ENCODE measurements at places on chromosomes 16 and 17. TPM values are rescaled to one million over a fixed set of nuclear protein-coding genes. Genes with fewer than 3 reads are reported as not detected.

LITAFD gene
- total RNA-seq = not detected

KRTAP9-4 gene
- not detected for total RNA-seq

SLC6A2 gene
- 22.6 TPM for total RNA-seq

MKS1 gene
- total RNA-seq = 13.3 TPM

EIF4A3 gene
- 91.3 TPM for total RNA-seq

WNT9B gene
- total RNA-seq = 1.1 TPM

HOXB7 gene
- 14.9 TPM for total RNA-seq

RDM1 gene
- not detected for total RNA-seq

DNAI2 gene
- total RNA-seq = not detected

PRSS33 gene
- total RNA-seq = not detected

VAMP2 gene
- total RNA-seq = 139 TPM

COPS3 gene
- total RNA-seq = 44.5 TPM

MPV17L gene
- 18.3 TPM for total RNA-seq

EEF2K gene
- total RNA-seq = 14.0 TPM

CCL17 gene
- not detected for total RNA-seq

SPNS3 gene
- 10.5 TPM for total RNA-seq

C1QL1 gene
- 1.5 TPM for total RNA-seq

KRTAP29-1 gene
- total RNA-seq = not detected

CXCL16 gene
- 50.1 TPM for total RNA-seq

PLCG2 gene
- 4.8 TPM for total RNA-seq

KRT32 gene
- not detected for total RNA-seq

PRAC2 gene
- total RNA-seq = not detected

SBK1 gene
- total RNA-seq = 6.5 TPM

CACNG4 gene
- 0.83 TPM for total RNA-seq

CMTM1 gene
- 0.36 TPM for total RNA-seq

AOC2 gene
- total RNA-seq = 2.2 TPM

GDPD3 gene
- total RNA-seq = 2.8 TPM

PIK3R5 gene
- total RNA-seq = 1.2 TPM

MYH13 gene
- not detected for total RNA-seq
